Cardiac septum (tissue), 1 donor: ENCODE measurements at places on chromosomes 13 and 19. TPM values are rescaled to one million over a fixed set of nuclear protein-coding genes. Genes with fewer than 3 reads are reported as not detected.

Gene UHRF1
- 1.00 TPM for total RNA-seq

Gene SULT2A1
- not detected for total RNA-seq

Gene ZNF57
- 1.8 TPM for total RNA-seq

Gene LIPE
- 54.9 TPM for total RNA-seq

Gene FDX2
- 16.9 TPM for total RNA-seq

Gene KIR3DL2
- not detected for total RNA-seq

Gene RCBTB2
- total RNA-seq: 8.0 TPM

GRCh38 chr13:81874681-81875661, 1534.0 kb upstream of the SPRY2 start:
- DNase-seq: no peak

DNA sequence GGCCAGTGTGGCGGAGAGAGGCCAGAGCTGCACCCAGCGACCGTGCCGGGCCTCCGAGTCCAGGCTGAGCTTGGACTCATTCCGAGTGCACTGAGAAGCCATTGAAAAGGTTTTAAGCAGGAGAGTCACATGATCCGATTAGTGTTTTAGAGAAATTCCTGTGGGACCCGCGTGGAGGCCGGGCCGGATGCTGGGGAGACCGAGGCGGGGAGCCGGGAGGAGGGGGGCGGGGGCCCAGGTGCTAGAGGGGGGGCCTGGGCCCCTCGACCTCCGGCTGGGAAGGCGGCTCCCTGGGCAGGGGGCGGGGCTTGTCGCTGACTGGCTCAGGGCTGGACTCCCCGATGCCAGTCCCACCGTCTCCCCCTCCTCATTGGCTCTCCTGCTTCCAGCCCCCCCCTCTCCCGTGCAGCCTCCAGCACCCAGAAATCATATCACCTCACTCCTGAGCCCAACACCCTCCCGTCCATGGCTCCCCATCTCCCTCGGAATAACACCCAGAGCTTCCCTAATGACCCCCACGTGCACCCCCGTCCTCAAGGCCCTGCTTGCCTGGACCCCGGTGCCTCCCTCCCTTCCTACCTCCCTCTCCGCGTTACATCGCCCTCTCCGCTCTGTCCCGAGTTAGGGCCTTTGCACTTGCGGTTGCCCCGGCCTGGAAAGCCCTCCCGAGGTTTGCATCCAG, 5.2 kb upstream of the ZNF579 start:
- DNase-seq: peak; percentile 86

DNA sequence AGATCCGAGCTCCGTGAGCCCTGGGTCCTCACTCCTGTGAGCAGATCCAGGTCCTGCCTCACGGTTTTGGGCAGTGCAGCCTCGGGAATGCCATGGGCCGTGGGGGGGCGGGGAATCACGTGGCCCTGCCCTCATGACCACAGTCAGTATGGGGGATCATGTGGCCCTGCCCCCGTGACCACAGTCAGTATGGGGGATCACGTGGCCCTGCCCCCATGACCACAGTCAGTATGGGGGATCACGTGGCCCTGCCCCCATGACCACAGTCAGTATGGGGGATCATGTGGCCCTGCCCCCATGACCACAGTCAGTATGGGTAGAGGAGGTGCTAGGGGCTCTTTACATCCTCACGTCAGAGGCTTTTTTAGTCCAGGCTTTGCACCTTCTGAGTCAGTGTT, 64.3 kb upstream of the F7 start:
- DNase-seq: no peak

DNA sequence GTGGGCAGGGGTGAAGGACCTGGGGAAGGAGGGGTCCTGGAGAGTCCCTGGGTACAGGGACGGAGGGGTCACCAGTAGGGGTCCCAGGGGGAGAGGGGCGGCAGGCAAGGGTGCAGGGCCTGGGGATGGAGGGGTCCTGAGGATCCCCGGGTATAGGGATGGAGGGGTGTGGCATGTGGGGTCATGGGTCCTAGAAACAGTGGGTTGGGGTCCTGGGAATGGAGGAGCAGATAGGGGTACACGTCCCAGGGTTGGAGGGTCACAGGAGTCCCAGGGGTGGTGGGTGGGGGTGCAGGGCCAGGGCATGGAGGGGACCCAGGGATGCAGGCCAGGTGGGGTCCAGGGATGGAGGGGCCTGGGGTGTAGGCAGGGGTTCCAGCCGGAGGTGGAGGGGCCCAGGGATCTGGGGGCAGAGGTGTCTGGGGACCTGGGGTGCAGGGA, 1.4 kb downstream of the BTBD2 start:
- no peak for DNase-seq

DNA sequence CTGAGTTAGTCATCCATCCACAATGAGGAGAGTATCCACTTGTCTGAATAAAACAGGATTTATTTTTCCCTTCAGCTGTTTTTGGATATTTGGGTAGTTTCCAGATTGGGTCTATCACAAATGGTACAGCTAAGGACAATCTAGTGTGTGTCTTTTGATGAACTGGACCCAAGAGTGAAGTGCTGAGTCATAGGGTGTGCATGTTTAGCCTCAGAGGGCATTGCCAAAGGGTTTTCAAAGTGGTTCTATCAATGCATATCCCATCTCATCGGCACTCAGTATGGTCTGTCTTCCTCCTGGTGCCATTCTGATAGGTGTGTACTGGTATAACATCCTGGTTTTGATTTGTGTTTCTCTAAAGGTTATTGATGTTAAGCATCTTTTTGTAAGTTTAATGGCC, 62.3 kb downstream of the GSX1 start:
- no peak for DNase-seq

DNA sequence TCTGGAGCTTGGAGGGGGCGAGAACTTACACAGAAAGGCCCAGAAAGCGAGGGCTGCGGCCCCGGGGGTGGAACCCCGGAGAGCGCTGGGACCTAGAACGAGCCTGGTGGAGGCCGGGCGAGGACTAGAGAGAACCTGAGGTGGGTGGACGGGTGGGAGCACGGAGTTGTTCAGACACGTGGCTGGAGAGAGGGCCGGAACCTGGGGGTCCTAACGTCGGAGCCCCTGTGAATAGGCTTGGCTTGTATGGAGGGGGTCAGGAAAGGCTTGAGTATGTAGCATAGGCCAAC, 383 bp downstream of the ZNF581 start:
- DNase-seq: no peak

- peak; percentile 39 for DNase-seq
Measured at GRCh38 chr19:16379521-16380313, 55.1 kb downstream of the KLF2 start.

- no peak for DNase-seq
Measured at GRCh38 chr13:75774176-75774575, 138.0 kb downstream of the LMO7 start.
